ENCODE measurements at places on chromosomes 16 and 17.

DNA sequence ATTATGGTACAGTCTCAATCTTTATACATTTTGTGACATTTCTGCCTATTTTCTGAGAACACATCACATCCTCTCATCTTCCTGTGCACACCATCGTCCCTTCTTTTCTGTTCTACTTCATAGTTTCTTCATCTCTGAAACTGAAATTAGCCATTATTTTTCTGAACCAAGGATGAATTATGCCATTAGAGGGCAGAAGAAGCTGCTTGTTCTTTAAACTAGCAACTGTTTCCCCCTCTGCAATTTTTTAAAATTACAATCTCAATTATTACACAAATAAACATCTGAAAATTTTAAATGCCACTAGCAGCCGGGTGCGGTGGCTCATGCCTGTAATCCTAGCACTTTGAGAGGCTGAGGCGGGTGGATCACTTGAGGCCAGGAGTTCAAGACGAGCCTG, 41.3 kb downstream of the RBBP6 start:
- DNase-seq, result no peak

DNA sequence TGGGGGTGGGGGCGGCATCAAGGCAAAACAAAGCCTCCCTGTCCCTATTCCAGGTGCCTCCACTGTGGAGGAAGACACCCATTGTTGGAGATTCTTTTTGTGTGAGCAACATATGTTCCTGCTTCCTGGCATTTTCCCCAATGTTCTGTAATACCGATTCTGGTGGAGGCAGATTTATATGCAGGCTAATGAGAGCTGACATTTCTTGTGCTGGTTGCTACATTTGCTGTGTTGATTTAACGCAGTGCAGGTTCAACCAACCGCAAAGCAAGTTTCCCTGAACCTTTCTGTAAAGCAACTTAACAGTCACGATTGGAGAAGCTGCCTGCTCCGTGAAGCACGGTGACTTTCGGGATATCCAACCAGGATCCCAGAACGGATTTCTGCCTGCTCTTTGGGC, 260.5 kb downstream of the CBLN1 start:
- DNase-seq, result no peak

DNA sequence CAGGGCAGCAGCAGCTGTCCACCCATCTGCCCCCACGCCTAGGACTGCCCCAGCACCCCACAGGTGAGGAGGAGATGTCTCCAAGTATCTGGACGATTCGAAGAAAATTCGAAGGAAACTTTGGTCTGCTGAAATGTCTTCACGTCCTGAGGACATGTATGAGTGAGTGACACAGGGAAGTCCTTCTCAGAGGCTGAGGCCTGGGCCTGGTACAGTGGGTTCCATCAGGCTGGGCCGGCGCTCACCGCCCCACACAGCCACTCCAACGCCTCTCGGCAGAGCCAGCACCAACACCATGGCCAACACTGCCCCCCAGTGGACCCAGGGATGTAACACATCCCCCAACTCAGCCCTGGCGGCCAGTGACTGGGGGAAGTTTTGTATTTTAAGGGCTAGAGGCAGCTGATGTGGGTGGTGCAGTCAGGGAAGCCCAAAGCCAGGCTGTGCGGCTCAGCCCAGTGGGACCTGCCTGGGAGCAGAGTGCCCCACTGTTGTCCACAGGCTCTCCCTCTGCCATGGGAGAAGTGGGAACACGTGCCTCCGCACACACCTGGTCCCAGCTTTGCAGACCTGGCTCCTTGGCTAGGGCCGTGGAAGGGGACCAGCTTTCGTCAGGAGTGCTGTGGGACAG, 55.8 kb upstream of the FASN start:
- peak; percentile 24 for DNase-seq

- DNase-seq, result no peak
These were observed 39.8 kb downstream of the ZNF778 start for GRCh38 chr16:89257281-89257731.

- no peak for DNase-seq
These were observed 41.8 kb downstream of the IL4R start for GRCh38 chr16:27355610-27356009.

DNA sequence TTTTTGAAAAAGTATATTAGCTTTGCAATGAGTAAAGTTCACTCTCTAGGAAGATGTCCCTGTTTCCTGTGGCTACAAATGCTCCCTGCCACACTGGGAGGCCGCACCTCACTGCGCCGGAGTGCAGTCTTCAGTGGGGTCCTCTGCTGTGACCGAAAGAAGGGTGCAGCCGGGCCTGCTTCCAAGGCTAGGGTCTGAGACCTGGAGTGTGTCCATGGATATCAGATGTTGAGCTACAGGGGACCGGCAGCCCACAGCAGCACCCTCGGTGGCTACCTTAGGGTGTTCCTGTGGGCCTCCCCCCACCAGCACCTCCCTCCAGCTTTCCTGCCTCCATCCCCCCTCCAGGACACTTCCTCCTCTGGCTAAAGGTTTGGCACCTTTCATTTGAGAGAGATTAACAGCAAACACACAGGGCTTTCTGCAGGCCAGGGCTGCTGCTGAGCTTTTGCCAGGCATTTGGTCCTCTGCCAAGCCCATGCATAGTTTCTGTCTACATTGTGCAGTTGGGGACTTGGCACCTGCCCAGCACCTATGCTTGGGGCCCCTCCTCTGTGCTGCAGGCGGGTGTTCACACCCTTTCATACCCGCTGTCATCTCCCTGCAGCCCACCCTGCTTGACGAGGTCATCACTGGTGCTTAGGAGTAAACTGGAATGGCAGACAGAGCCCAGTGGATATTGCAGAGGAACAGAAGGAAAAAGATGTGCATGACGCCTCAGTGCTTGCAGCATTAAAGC, 33.8 kb upstream of the CRISPLD2 start:
- DNase-seq, result no peak

- no peak for DNase-seq
These were observed 13.2 kb downstream of the ZFPM1 start for GRCh38 chr16:88466175-88466862.

DNA sequence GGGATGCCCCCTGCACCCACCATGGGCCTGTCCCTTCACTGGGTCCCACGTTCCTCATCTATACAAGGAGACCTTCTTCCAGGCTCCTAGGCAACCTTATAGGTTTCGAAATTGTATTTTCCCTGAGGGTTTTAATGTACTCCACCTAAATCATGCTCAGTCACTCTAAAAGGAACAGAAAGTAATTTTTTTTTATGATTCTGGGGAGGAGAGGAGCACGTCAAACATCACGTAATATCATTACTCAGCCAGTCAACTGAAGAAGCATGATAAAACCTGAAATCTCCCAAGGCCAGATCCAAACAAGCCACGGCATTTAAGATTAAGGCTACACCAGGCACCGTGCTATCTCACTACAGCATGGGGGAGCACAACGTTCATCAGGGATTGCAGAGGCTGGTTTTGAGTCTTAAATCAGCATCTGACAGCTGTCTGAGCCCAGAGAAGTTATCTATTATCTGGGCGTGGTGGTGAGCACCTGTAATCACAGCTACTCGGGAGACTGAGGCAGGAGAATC, 3.9 kb upstream of the TMEM114 start:
- no peak for DNase-seq

DNA sequence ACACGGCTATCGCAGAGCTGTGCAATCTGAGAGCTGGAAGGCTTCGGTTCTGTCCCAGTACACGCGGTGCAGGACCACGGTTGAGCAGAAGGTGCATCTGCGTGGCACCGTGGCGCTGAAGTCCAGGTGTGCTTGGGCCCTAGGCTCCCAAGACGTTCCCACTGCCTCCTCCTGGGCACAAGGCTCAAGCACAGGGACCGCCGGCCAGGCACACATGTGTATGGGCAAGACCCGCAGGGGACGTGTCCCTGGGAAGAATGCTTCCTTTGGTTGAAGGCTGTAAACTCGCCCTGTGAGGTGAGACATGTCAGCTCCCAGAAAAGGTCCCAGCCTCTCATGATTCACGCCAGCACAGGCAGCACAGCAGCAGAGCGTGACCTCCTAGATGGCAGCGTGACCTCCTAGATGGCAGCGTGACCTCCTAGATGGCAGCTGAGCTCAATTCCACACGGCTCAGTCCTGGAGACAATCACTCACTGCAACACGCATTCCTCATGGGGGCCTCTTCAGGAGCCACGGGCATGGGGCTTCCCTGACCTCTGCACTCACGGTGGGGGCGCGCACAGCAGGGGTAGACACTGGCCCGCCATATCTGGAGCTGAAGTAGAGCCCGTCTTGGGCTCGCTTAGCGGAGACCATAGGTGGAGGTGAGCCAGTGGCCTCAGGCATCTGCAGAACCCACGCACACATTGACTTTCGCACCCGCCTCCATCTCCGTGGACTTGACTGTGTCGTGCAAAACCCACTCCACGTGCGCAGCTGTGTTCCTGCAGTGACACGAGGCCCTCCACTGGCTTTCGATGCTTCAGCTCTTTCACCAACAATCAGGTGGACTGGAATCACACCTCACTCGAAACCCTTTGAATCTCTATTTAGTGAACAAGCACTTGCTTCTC, 85.0 kb upstream of the CHMP6 start:
- no peak for DNase-seq

DNA sequence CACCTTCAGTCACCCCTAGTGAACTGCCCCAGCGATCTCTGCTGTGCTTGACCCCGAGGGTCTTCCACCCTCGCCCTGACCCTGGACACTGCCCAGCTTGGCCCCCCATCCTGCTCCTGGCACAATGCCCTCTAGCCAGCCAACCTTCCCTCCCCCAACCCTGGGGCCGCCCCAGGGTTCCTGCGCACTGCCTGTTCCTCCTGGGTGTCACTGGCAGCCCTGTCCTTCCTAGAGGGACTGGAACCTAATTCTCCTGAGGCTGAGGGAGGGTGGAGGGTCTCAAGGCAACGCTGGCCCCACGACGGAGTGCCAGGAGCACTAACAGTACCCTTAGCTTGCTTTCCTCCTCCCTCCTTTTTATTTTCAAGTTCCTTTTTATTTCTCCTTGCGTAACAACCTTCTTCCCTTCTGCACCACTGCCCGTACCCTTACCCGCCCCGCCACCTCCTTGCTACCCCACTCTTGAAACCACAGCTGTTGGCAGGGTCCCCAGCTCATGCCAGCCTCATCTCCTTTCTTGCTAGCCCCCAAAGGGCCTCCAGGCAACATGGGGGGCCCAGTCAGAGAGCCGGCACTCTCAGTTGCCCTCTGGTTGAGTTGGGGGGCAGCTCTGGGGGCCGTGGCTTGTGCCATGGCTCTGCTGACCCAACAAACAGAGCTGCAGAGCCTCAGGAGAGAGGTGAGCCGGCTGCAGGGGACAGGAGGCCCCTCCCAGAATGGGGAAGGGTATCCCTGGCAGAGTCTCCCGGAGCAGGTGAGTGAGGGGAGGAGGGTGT, at the start of gene TNFSF13:
TSS of gene TNFSF13 (plus strand) at position 207 of the 776 bp plus-strand sequence. CDS start at position 497, 290 bp downstream.
- no peak for DNase-seq

DNA sequence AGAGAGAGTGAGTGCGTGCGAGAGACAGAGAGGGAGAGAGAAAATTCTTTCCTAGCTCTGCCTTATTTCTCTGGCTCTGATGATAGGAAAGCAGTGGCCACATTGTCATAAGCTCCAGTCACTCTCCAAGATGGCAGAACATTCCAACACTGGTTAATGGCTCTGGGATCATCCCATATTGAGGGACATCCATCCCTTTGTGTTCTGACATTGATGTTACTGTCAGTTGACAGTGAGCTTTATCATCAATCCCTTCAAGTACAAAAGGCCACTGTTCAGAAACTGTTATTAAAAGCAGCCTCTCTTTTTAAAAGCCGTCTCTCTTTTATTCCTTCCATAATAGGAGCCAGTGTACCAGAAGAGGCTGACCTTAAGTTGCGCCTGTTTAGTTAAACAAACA, 1084.9 kb upstream of the RBFOX1 start:
- no peak for DNase-seq

DNA sequence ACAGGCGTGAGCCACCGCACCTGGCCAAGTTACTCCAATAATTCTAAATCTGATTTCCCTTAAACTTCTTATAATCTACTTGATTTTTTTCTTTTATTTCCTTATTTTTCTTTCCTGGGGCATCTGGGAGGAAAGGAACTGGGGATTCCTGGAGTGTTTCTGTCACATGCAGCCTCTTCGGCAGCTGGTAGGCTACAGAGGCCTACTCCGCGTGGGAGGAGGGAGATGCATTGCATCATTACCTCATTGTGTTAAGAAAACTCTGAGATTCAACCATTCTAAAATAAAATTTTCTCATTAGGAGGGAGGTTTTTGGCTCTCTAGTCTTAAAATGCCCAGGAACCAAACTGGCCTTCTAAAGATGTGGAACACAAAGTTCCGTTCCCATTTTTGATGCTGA, 64.0 kb downstream of the SOX9 start:
- no peak for DNase-seq

DNA sequence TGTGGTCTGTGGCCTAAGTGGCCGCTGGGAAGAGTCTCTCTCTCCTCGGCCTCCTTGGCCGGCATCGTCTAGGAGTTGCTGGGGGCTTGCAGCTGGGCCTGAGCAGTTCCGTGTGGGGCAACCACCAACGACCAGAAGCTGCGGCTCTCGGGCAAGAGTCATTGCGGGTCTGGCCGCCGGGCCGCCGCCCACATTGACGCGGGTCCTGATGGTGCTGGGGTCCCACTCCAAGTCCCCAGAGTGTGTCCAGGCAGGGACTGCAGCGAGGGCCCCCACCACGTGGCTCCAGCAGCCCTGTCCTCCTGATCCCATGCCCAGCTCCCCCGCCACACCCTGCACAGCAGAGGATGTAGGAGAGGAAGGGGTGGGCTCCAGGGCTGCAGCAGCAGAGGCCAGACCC, 30.9 kb downstream of the UNKL start:
- no peak for DNase-seq

DNA sequence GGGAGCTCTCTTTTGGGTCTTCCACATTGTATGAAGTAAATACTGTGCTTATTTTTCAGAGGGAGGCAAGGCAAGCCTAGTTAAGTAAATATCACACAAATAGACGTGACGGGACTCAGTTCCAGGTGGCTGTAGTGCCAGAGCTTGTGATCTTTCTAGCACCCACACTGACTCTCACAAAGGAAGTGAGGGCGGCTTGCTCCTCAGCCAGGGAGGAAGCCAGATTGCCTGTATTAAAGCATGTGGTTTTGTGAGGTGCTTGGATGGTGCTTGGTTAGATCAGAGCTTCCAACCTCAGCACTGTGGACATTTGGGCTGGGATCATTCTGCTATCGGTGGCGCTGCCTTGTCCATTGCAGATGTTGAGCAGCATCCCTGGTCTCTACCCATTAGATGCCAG, 80.1 kb downstream of the VAT1L start:
- DNase-seq, result no peak

DNA sequence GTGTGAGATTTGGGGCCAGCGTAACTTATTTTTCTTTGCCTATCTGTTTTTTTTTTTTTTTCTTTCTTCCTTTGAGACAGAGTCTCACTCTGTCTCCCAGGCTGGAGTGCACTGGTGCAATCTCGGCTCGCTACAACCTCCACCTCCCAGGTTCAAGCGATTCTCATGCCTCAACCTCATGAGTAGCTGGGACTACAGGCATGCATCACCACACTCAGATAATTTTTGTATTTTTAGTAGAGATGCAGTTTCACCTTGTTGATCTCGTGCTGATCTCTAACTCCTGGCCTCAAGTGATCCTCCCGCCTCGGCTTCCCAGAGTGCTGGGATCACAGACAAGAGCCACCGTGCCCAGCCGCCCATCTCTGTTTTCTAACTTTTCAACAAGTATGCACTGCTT, 63.4 kb downstream of the VPS35L start:
- no peak for DNase-seq

GRCh38 chr17:16924696-16925440, 47.0 kb downstream of the TNFRSF13B start:
- no peak for DNase-seq

Data from KG1 (cell line).